ENCODE measurements at places on chromosomes 3 and 15.

GRCh38 chr15:46636206-46636605 is 1001.4 kb downstream of the SQOR start:
- no peak for DNase-seq

DNA sequence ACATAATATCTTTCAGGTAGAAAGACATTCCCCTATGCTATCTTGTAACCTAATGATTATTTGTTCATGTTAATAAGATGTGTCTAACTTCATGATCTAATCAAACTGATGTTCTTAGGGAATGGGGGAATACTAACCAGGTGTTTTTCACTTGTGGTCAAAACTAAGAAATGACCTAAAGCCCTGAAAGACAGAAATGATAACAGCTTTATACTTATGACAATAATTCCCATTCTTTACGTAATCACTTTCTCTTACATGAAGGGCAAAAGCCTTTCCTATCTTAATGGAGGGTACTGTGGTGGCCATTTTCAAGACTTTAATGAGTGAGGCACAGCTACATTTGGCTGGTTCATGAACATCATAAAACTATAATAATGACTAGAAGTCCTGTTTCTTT is 33.9 kb upstream of the MEIS2 start:
- DNase-seq: no peak

DNA sequence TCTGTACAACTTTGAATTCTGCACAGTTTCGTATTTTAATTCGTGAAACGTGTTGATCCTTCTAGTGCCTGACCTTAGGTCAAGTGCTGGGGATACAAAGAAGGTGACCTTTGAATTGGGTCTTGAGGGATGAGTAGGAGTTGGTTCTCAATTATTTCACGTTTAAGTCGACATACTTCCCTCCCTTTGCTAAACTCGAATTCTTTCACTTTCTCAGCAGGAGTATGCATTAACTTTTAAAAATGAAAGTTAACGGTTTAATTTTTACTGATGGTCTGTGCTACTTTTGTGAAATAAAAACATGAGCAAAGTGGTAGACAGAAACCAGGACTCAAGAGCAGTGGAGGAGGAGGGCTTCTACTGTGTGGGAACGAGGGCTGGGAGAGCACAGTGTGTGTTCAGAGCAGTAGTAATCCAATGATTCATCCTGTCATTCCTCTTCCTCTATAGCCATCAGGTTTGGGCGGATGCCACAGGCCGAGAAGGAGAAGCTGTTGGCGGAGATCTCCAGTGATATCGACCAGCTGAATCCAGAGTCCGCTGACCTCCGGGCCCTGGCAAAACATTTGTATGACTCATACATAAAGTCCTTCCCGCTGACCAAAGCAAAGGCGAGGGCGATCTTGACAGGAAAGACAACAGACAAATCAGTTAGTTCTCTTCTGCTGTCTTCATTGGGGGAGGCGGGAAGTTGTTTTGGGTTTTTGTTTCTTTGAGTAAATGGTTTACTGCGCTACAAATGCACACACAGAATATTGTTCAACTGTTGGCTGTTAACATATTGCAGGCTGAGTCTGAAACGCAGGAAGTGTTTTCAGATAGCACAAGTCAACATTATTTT is 78.6 kb upstream of the TSEN2 start:
- DNase-seq: no peak

DNA sequence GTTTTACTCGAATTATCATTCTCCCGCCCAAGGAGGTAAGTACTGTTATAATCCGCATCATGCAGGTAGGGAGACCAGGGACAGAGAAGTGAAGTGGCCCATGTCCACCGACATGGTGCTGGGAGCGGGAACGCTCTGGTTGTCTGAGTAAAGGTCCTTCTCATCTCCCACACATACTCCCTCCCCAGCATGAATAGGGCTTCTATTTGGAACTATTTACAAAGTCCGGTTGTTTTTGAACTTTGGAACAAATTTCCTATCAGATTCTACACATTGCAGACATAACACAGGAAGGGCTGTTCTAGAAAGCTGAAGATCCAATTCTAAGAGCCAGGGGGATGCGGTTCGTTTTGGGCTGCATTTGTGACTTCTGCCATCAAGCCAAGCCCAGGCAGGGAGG is 94.8 kb upstream of the TLE3 start:
- DNase-seq: no peak

GRCh38 chr15:50390554-50391264 is 33.5 kb upstream of the USP8 start:
- no peak for DNase-seq

GRCh38 chr3:51622868-51623267 is 48.2 kb upstream of the TEX264 start:
- DNase-seq: peak; percentile 51
